Breast epithelium (tissue), 4 donors: ENCODE measurements at places on chromosomes 13 and 19. TPM values are rescaled to one million over a fixed set of nuclear protein-coding genes. Genes with fewer than 3 reads are reported as not detected.

Gene BSPH1
- not detected for total RNA-seq

DNA sequence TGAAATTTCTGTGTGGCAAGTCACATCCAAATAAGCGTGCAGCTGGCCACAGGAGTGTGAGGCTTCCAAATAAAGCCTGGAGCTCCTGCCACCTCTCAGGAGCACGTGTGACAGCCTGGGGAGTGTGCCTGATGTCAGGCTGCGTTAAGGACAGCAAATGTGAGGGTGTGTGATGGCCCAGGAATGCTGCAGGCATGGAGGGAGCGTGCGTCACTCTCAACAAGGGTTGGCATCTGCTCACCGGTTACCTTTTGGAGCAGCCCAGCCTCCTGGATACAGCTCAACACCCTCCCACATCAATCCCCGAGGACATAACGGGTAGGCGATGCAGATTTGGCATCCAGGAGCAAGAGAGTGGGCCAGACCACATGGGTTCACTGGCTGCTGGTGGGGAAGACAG, 19.0 kb downstream of the NUMBL start:
- DNase-seq = peak; percentile 81

DNA sequence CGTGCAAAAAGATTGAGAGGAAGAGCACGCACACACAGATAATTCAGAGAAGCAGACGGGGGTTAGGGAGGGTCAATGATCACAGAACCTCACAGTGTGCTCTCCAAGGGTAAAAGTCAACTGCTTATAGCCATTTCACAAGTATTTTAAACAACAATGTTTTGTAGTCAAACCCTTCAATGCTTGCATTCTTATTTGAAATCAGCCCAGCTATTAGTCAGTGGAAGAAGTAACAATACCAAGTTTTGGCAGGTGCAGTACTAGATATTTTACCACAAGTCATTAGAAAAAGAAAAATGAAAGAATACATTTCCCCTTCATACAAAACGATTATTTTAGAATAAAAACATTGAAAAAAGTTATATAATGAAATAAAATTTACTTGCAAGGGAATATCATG, 2.6 kb downstream of the CSNK1A1L start:
- DNase-seq = no peak

- DNase-seq = peak; percentile 57
These were observed 11.6 kb upstream of the DNMT1 start for GRCh38 chr19:10206226-10206885.

- DNase-seq = no peak
These were observed 11.7 kb downstream of the ZNF226 start for GRCh38 chr19:44176590-44176989.
